ENCODE measurements at places on chromosomes 12 and 14. TPM values are rescaled to one million over a fixed set of nuclear protein-coding genes. Genes with fewer than 3 reads are reported as not detected.

DNA sequence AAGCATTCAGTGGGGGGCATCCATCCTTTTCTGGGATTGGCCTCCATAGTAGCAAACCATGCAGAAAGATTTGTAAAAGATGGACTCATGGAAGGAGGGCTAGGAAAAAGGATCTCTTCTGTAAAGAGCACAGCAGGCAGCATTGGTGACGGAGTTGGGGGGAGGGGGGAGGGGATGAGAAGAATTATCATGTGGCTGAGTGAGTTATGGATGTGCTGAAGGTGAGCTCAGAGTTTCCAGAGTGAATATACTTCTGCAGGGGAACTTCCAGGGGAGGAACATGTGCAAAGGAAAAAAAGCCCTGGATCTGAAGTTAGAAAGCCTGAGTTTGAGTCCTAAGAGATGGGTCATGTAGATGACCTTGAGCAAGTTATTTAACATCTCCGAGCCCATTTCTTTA lies 3.9 kb upstream of the B4GALNT3 start:
- DNase-seq: no peak

- no peak for DNase-seq
These were observed 130.1 kb downstream of the KITLG start for GRCh38 chr12:88450136-88450535.

The FOXA1 gene
- total RNA-seq: 0.19 TPM

GRCh38 chr12:8841778-8842177 lies 19.4 kb downstream of the A2ML1 start:
- DNase-seq: no peak

DNA sequence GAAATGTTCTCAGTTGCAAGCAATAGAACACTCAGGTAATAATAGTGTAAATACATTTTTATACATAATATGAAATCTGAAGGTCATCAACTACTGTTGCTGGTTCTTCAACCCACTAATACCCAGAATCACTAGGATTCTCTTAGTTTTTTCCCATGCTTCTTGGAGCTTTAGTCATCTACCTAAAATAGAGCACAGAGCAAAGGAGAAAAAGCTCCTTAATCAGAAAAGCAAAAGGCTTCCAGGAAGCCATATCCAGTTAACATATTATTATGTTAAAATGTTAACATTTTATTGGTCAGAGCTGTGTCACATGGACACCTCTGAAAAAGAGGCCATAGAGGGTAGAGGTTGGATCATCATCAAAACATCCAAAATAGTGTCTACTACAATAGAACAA lies 57.0 kb downstream of the CCER1 start:
- DNase-seq: no peak

- peak; percentile 18 for DNase-seq
These were observed 120.5 kb upstream of the NCOR2 start for GRCh38 chr12:124687917-124688316.

- DNase-seq: no peak
These were observed 59.0 kb downstream of the NTN4 start for GRCh38 chr12:95731519-95731958.

The RAD52 gene
- total RNA-seq: 14.5 TPM

The KCNC2 gene
- total RNA-seq: not detected

The SYT1 gene
- total RNA-seq: not detected

DNA sequence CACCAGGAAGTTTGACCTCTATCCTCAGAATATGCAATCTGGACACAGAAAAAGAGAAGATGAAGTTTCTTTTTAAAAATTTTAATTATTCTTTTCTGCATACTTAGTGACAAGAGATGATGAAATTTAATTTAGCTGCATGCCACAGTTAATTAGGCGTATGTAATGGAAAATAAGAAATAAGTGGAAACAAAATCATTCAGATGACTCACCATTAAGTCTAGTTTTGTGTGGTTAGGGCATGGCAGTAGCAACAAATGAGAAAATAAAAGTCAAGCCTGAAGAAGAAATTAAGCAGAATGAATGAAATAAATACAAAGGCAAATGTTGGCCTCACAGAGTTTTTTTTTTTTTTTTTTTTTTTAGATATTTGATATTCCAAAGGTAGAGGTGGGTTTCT lies 30.9 kb upstream of the KLRD1 start:
- no peak for DNase-seq

- DNase-seq: no peak
These were observed 50.4 kb upstream of the TSPAN8 start for GRCh38 chr12:71208053-71208685.

GRCh38 chr12:12503384-12504078 lies 59.1 kb downstream of the DUSP16 start:
- peak; percentile 68 for DNase-seq

DNA sequence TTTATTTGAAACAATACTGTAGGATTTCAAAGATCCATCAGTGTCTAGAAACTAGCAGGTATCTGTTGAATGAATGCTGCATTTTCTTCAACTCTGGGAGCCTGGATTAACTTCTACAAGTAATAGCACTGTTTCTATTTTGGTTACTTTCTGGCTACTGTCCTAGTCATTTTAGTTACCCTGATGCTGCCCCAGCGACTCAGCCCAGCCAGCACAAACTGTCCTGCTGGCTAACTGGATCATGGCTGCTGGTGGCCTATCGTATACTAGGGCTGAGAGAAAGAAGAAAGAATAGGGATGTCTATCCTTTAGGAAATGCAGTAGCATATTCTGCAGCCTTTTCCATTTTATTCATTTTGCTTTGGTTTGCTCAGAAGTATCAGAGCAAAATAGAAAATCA lies 53.9 kb downstream of the NTN4 start:
- DNase-seq: no peak

The RBMS2 gene
- 2.2 TPM for total RNA-seq

DNA sequence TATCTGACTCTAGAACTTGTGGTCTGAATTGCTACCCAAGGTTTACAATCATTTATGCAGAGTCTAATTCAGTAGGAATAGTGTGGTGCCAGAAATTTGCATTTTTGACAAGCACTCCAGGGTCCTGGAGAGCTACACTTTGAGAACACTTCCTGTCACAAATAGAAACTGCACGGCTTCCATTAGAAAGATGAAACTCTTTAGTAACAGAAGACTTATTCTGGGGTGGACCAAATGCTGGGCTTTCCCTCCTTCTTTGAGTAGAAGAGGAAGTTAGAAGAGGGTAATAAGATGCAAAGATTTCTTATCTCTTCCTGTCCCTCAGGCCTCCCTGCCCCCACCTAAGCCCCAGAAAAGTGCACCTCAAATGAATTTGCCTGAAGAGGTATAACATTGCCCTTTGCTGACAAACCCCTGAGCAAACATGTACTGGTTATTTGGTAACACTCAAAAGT lies 28.4 kb downstream of the DGLUCY start:
- DNase-seq: peak; percentile 33

The PLEKHG3 gene
- 22.6 TPM for total RNA-seq

The TAS2R8 gene
- not detected for total RNA-seq

DNA sequence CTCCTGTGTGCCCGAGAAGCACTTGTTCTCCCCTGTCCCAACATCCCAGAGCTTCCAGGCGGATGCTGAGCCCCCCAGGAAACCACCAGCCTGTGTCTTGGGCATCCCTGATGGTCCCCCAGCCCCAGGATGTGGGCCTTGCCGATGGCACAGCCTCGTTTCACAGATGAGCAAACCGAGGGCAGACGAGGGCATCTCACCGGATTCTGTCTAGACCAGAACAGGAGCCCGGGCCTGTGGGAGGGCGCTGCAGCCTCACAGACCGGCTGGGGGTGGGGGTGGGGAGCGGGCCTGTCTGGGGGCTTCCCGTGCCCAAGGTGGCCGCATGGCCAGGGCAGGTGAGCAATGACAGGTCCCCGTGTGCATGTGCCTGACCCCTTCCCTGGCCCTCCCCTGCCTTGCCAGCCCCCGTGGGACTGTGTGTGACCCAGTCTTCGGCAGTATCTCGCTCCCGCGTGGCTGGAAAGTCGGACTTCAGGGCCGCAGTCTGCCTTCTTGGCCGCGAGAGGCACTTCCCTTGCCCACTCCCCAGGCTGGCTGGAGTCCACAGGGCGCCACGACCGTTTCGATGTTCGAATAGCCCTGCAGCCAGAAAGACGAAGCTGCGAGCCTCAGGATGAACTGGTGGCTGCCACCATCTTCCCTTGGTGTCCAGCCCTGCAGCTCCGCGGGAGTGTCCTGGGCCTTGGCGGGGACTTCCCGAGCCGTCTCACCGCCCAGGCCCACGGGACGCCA lies 8.9 kb downstream of the RFLNA start:
- no peak for DNase-seq

- no peak for DNase-seq
These were observed 53.8 kb downstream of the C14orf132 start for GRCh38 chr14:96092936-96093335.

DNA sequence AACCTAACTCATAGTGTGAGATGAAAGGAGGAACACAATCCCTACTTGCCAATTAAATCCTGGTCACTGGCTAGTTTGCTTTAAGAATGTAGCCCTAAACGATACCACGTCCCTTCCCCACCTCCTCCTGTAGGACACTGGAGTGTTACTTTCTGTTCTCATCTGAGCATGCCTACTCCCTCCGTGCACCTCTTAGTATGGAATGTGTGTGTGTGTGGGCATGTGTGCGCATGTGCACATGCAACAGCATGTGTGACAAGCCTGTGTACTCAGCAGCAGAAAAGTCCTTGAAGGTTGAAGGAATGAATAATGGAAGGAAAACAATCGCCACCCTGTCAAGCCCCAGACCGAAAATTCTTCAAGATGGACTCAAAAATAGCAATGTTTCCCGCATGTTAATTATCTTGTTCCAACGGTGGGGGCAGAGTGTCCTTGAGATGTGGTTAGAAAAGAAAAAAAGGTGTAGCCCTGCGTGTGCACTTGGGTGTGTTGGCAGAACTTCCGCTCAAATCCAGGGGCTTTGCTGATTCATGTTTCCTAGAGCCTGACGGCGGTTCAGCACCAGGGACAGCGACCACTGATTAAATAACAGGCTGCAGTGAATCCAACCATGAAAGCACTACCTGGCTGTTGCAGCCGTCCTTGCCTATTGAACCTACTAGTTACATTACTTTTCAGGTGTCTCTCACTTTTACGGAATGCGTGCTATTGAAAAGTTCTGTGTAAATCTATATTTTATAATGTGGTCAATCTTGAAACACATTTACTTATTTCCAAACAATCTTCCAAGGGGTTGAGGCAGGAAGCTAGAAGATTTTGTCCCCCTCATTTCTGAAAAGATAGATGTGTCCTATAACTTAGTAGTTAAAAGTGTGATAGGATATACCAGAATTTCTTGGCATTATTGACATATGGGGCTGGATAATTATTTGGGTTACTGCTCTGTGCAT lies 79.8 kb downstream of the SRRM4 start:
- DNase-seq: peak; percentile 25

- DNase-seq: peak; percentile 51
These were observed 213.1 kb downstream of the CHST11 start for GRCh38 chr12:104669851-104670337.

- no peak for DNase-seq
These were observed 21.1 kb upstream of the TAS2R14 start for GRCh38 chr12:10960211-10960610.

GRCh38 chr12:23488130-23488529 lies 461.3 kb downstream of the SOX5 start:
- DNase-seq: no peak

The C12orf54 gene
- not detected for total RNA-seq

DNA sequence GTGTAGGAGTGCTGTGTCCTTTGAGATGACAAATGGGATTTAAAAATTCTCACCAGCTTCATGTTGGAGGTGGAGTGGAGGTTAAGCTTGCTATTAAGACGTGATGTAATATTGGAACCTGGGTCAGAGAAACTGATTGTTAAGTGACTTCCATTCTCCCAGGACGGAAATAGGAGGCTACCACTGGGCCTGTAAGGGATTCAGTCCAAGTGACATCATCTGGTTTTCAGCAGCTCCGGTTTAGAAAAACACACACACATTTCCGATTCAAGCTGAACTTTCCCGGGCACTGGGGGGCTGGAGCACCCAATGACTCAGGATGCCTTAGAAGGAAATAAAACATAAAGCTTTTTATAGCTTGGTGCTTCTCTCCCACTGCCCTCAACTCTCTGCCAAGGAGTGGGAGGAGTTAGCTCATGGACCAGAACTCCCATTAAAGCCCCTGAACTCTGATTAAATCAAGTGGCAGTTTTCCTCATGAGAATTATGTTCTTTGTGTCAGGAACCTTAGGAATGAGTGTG lies 12.4 kb downstream of the CALM1 start:
- DNase-seq: no peak

DNA sequence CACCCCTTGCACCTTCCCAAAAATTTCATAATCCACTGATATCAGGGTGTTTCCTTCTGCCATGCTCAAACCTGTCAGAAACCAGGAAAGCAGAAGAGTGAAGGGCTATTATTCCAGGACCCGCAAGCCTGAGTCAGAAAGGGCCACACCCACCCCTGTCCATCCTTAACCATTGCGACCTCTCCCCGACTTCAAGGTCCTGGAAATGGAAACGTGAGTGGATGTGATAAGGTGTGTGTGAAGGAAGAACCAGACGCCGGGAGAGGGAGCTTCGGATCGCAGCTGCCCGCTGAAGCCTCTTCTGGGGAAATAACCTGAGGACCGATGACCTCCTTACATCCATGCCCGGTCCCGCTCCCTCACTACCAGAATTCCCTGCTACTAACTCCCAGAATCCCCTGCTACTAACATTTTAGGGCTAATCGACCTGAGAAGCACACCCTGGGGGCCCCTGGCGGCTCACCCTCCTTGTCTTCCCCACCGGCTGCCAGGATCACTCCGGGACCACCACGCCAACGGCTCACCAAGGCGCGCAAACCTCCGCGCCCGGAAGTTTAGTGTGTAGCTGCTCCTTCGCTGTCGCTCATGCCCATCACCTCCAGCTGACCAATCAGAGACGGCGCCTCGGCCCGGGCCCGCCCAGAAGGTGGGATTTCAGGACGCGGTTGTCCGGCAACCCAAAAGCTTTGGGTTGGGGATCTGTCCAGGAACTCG lies at the start of gene ACYP1:
ACYP1 (minus strand) TSS at position 534 of the 714 bp plus-strand sequence; CDS start at position 63, 471 bp downstream.
- peak; percentile 96 for DNase-seq

GRCh38 chr12:123763093-123763492 lies 992 bp downstream of the DNAH10 start:
- no peak for DNase-seq

The NFKBIA gene
- 393 TPM for total RNA-seq

DNA sequence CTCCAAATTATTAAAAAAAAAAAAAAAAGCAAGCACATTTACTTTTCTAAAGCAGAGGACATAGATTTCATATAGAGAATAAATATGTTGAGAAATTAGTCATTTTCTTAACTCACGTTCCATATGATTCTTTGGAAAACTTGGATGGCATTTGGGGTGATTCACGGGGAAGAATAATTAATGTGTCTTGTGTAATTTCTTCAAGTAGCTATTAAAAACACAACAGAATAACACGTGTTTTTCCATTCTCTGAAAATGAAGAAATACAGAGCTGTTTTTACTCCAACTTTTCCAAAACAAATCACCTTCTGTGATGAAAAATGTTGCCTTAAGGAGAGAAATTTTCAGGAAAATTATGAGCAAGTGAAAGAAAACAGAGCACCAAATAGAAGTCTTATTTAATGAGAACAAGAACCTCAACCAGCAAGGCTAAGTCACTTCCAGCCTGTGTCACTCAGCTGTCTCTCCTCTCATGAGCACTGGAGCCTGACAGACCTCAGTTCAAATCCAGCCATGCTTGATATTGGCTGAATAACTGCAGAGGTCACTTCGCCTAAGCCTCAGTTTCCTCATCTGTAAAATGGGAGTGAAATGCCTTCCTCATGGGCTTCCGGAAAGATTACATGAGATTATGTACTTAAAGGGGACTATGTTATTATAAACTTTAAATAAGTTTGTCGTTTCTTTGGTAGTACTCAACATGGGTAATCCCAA lies 42.8 kb upstream of the NUAK1 start:
- DNase-seq: no peak

The RITA1 gene
- total RNA-seq: 22.0 TPM

All from activated CD4-positive, alpha-beta memory T cell treated with anti-CD3 and anti-CD28 coated beads for 36 hours (primary cell).